ENCODE measurements at places on chromosomes 12 and 14.

DNA sequence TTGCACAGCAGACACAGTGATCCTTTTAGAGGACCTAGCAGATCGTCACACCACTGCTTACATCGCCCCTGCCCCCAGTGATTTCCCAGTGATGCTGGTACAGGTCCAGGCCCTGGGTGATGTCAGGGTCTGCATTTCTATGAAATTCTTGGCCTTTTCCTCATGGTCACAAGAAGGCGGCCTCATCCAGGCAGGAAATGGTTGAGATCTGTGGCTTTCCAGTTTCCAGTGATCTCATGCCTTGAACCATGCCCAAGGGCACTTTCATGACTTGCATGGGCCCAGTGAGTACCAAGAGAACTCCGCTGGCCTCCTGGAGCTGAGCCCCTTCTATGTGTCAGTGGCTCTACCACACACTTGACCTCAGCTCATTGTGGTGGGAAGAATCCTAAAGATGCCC lies 41.9 kb upstream of the BDKRB2 start:
- DNase-seq: no peak

- no peak for DNase-seq
Measured at GRCh38 chr14:96514694-96515093, 12.5 kb downstream of the PAPOLA start.

- no peak for DNase-seq
Measured at GRCh38 chr12:90954921-90955320, at the start of gene CCER1. TSS of gene CCER1 (minus strand) at chr12:90955176. CDS start at chr12:90954742, 434 bp downstream.

DNA sequence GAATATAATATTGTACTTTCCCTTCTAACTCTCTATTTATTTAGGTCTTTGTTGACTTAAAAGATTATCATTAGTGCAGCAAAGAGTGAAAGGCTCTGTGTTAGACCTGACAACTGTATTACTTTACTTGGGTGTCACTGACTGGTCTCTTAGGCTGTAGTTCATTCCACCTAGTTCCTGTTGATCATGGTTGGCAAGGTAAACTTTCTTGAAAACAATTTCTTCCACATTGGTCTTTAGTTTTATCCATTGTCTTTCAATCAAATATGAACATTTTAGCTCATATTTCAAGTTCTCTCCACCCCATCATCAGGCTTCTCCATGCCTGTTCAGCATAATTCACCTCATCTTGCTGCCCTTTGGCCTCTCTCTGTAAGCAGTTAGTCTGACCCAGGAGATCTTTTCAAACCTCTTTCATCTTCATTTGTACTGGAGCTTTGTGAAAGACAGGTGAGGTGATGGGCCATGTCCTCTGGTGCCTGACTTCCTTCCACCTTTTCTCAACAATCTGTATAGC lies 32.1 kb upstream of the PPM1H start:
- DNase-seq: no peak

DNA sequence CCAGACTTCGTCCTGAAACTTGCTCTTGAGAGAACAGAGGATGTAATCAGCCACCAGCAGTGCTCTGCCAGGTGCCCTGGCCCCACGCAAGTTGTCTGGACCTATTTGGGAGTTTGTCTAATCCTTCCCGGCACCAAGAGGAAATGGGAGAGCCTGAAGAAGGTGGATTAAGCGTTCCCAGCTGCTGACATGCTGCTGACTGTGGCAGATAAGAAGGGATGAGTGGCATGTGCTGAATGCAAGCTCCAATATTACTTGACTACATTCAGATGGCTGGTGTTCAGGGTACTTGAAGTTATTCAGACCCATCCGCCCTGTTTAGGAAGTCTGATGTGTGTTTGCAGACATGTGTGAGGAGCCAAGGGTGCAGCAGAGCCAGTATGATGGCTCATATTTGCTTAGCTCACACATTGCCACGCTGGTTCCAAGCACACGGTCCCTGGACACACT lies 440.6 kb upstream of the CCDC196 start:
- DNase-seq: no peak

- no peak for DNase-seq
Measured at GRCh38 chr14:51507906-51508511, 143.7 kb upstream of the FRMD6 start.

- no peak for DNase-seq
Measured at GRCh38 chr12:115374480-115375185, 690.7 kb upstream of the TBX3 start.

GRCh38 chr12:94089891-94090290 lies 58.5 kb upstream of the PLXNC1 start:
- DNase-seq: peak; percentile 47

GRCh38 chr12:52063981-52064649 lies 5.7 kb upstream of the ATG101 start:
- no peak for DNase-seq

DNA sequence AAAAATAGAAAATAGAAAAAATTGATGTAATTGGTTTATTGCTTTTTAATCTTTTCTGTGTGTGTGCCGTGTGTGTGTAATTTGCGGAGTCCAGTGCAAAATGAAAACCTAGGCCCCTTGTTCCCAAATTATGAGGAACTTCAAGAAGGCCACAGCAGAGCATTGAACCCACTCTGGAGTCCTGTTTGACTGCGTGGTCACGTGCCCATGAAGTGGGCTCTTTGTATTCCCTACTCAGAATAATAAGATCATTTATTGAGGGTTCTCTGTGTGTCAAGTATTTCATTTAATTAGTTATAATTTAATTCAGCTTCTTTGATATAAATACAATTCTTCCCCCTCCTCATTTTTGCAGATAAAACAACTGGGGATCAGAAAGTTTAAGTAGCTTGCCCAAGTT lies 12.3 kb upstream of the NINJ2 start:
- DNase-seq: no peak

DNA sequence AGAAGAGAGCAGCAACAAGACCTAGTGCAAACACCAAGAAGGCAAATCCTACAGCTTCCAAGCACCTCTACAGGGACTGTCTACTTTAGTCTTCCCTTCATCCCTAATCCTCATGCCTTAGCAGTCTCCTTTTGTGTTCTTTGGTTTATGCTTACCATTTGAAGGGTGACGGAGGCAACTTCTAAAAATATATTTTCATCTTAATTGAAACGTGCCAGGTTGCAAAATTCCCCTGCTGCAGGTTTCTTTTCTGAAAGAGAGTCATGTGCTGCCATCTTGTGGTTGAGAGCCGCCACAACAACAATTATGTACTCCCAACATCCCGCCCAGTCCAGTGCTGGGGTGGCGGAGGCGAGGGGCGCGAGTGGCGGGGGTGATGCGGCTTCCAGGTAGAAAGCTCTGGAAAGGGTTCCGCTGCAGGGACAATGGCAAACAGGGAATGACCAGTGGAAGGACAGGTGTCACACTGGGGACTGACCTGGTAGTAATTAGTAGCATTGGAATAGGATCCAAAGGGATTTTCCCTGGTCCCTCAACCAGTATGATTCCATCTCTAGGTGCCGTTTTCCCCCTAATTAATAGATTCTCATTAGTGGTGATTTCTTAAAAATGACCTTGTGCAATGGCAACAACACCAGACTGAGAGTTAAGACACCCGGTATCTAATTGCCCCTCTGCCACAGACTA lies 80.3 kb upstream of the GNG2 start:
- peak; percentile 48 for DNase-seq

- no peak for DNase-seq
Measured at GRCh38 chr12:121390856-121391255, 9.1 kb upstream of the RNF34 start.

DNA sequence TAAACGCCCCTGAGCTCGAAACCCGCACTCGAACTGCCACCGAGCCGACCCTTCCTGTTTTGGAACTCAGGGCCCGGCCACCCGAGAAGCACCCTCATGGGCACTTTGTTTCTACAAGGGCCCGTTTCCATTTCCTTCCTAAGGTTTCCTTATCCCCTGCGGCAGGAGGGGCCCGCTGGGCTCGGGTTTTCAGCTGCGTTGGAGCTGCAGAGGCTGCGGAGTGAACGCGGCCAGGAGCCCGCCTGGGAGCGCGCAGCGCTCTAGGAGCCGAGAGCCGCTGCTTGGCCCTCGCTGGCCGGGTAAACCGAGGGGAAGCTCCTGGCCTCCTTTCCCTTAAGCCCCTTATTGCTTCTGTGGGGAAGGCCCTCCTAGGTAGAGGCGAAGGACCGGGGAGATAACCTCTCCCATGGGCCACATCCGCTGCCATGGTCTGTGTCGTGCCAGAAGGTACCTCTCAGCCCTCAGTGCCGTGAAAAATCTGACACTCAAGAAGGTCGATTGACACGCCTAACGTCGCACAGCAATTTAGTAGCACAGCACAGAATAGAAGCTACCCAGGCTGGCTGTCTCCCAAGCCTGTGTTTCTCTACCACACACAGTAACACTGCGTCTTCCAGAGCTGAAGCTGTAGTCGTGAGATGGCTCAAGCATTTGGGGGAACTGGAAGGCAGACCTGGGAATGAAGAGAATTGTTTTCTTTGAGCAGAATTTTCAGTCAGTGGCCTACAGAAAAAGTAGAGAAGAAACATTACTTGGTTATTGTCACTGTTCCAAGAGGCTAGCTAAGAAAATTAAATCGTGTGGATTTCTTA lies 12.9 kb upstream of the CALM1 start:
- peak; percentile 62 for DNase-seq

- DNase-seq: no peak
Measured at GRCh38 chr12:12017798-12018197, 52.9 kb upstream of the BCL2L14 start.
